ENCODE measurements at places on chromosomes 13 and 19. TPM values are rescaled to one million over a fixed set of nuclear protein-coding genes. Genes with fewer than 3 reads are reported as not detected.

Gene RAB4B
- total RNA-seq: 8.5 TPM

Gene ELSPBP1
- not detected for total RNA-seq

Gene TYROBP
- total RNA-seq: not detected

Gene LGALS14
- total RNA-seq: 0.08 TPM

Gene KLF2
- 6.1 TPM for total RNA-seq

Gene CDX2
- not detected for total RNA-seq

Gene TMEM59L
- total RNA-seq: 0.98 TPM

Gene PSMD8
- 151 TPM for total RNA-seq

Gene ZNF491
- total RNA-seq: 2.8 TPM

Gene HIPK4
- total RNA-seq: under 0.01 TPM

Gene ZNF737
- 7.1 TPM for total RNA-seq

Gene EFNA2
- not detected for total RNA-seq

Gene NLRP11
- total RNA-seq: not detected

Gene ADGRE1
- not detected for total RNA-seq

Data from smooth muscle cell of the coronary artery (primary cell).